ENCODE measurements at places on chromosomes 4 and X.

- peak; percentile 45 for DNase-seq
Measured at GRCh38 chr4:164779811-164780216, 25.9 kb downstream of the SMIM31 start.

- peak; percentile 58 for DNase-seq
Measured at GRCh38 chr4:153345012-153345981, 809 bp downstream of the MND1 start.

DNA sequence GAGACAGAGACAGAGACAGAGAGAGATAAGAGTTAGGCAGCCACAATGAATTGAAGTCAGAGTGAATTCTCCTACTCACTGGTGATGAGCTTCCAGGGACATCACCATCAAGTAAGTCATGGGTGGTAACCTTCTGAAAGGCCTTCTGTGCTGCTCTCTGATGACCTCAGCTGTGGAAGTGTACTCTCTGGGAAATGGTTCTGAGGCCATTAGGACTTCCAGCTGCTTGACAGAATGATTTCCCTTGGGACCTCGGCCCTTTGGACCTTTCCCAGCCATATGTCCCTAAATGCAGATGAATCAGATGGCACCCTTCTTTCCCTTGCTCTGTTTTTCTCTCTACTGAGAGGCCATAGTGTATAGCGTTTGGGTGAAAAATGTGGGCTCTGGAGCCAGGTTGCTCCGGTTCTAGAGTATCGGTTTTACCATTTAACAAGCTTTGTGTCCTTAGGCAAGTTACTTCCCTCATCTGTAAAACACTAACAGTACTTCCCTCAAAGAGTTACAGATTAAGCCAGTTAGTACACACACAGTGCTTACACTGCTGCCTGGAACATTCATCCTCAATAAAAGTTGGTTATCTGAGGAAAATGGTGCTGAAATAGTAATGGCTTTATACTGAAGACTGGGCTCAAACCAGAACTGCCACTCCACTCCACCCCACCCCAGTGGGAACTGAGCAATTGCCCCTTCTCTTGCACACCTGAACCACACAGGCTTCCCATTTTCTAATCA, 7.6 kb downstream of the SEPTIN11 start:
- no peak for DNase-seq

GRCh38 chr4:54006755-54007154, 57.6 kb downstream of the CHIC2 start:
- DNase-seq: no peak

- DNase-seq: no peak
Measured at GRCh38 chrX:41518127-41518840, 71.1 kb downstream of the NYX start.

GRCh38 chr4:153560908-153561307, 94.7 kb downstream of the TMEM131L start:
- no peak for DNase-seq

GRCh38 chr4:4260185-4260751, 12.2 kb upstream of the TMEM128 start:
- peak; percentile 36 for DNase-seq

DNA sequence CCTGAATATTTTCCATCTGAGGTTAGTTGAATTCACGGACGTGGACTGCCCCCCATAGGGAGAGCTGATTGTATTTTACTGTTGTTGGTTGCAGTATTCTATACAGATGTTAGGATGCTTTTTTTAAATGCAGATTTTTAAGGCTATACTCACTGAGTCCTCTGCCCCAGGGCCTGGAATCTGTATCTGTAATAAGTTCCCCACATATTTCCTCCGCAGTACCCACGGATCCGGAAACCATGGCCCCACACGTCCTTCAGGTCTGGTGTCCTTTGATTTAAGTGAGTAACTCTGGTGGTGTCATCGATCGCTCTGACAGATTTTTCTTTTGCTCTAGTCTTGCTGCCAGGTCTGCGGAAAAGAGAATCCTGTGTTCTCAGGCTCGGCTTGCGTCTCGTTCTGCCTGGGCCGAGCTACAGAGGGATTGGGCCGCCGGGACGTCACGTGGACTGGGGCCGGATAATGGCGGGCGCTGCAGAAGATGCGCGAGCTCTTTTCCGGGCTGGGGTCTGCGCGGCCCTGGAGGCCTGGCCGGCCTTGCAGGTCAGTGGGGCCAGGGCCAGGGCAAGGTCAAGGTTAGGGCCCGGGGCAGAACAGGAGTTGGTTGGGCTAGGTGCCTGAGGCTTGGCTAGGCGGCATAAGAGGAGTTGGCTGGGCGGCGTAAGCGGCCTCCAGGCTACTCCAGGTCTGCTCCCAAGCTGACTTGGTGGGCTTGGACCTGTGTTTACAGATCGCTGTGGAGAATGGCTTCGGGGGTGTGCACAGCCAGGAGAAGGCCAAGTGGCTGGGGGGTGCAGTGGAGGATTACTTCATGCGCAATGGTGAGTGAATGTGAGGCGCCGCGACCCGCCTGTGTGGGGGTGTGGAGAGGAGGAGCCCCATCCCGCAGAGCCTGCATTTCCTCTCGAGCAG, at the start of gene TSR2:
TSS of gene TSR2 (plus strand) at position 445 of the 912 bp plus-strand sequence. CDS start at position 463, 18 bp downstream.
- DNase-seq: peak; percentile 71

DNA sequence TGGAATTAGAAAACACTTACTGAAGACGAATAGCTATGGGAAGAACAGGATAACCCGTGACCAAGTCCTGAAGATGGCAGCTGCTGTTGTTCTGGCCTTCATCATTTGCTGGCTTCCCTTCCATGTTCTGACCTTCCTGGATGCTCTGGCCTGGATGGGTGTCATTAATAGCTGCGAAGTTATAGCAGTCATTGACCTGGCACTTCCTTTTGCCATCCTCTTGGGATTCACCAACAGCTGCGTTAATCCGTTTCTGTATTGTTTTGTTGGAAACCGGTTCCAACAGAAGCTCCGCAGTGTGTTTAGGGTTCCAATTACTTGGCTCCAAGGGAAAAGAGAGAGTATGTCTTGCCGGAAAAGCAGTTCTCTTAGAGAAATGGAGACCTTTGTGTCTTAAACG, 2.4 kb downstream of the AGTR2 start:
- DNase-seq: no peak

DNA sequence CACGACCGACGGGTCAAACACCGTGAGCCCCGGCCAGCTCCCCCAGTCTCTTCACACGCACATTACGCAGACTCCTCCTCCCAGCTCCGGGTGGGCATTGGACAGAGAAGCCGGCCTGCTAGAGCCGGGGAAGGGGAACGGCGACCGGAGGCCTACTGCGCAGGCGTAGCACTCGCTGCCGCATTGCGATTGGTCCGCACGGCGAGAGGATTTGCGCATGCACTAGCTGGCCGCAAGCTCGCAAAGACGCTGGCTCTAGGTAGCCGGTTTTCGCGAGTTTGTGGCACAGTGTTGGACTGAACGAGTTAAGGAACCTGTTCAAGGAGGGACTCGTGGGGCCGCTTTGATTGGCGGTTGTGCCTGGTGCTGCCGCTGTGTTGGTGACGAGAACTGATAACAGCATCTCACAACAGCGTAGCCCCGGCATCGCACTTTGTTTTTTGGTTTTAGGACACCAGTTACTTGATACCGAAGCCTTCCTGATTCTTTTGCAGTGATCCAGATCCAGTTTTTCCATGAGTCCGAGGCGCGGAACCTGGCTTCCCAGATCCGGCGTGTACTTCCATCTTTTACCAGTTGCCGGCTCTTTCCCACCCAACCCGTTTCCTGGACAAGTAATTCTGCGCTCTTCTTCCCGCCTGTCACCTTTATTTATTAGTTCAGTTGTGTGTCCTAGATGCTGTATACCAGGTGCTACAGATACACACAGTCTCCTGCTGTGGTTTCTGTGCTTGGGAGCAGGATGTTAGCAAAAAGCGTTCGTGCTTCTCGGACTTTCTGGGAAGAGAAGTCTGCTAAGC, at the start of gene AIFM1:
TSS of gene AIFM1 (minus strand) at position 139 of the 800 bp plus-strand sequence. CDS start 185 bp downstream, outside the sequence.
- peak; percentile 82 for DNase-seq

DNA sequence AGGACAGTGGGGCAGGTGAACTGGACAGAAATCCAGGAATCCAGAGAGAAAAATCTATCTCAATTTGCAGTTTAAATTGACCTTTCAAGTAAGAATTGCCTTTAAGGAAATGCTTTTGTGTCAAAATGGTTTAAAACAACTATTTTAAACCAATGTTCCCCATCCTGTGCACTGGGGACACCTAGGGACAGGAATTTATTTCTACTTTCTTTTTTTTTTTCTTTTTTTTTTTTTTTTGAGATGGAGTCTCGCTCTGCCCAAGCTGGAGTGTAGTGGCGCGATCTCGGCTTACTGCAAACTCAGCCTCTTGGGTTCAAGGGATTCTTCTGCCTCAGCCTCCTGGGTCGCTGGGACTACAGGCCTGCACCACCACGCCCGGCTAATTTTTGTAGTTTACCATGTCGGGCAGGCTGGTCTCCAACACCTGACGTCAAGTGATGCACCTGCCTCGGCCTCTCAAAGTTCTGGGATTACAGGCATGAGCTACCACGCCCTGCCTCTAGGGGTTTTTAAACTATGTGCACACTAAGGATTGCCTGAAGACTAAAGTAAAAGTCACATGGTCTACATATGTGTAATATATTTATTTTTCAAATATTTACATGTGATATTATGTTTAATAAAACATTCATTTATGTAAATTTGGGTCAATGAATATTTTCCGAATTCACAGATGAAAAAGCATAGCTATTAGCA, 1213.4 kb downstream of the STIM2 start:
- no peak for DNase-seq

- no peak for DNase-seq
Measured at GRCh38 chr4:142559986-142560385, 286.1 kb downstream of the INPP4B start.

DNA sequence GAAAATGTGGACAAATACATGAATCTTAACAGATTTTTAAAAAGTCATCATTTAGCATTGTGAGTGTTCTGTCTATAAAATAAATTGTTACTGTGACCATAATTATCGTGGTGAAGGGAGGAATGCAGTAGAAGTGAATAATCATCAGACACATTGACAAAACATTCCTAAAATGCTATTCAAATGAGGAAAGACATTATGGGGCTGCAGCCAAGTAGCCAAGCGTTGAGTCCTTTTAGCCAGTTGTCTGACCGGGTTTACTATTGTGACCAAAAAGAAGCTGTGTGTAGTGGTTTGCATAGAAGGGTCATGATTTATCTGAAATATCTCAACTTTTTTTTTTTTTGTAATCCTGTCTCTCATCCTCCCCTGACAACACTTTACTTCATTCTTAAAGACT, 19.5 kb downstream of the WWC2 start:
- DNase-seq: no peak

GRCh38 chr4:38711066-38711465, 47.1 kb downstream of the KLF3 start:
- DNase-seq: no peak

DNA sequence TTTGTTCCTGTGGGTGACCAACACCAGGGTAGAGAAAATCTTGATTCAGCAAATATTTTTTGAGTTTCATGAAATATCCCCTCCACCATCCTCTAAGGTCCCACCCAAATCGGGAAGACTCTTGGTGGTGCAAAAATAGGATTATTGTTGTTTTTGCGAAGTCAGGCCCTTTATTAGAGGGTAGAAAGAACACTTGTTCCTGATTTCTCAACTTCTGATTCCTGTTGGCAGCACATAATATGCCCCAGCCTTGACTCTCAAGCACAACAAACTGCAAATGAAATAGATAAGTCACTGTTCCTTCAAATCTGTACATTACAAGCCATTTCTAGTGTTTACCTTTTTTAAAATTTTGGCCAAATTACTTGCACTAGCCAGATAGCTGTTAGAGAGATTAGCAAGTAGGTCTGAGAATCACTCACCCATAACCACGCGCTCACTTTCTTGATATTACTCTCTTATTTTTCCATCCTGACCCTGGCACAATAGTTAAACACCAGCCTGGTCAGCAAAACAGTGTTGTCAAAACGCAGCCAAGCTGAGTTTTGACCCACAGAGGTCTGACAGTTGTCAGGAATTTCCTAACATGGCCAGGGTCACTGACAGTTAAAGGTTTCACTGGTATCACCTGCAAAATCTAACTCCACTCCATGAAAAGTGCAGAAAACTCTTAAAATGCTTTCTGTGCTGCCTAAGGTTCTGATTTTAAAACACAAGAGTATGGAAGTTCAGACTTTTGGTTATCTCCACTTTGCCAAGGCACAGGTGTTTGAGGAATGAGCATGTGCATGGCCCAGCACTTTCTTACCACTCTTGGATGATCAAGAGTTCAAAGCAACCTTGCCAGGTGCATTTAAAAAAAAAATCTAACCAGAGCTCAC, 69.8 kb downstream of the RBM47 start:
- DNase-seq: no peak

GRCh38 chrX:139930916-139931645, 1.8 kb downstream of the ATP11C start:
- peak; percentile 7 for DNase-seq

- DNase-seq: no peak
Measured at GRCh38 chr4:26077756-26078155, 163.7 kb downstream of the SMIM20 start.

DNA sequence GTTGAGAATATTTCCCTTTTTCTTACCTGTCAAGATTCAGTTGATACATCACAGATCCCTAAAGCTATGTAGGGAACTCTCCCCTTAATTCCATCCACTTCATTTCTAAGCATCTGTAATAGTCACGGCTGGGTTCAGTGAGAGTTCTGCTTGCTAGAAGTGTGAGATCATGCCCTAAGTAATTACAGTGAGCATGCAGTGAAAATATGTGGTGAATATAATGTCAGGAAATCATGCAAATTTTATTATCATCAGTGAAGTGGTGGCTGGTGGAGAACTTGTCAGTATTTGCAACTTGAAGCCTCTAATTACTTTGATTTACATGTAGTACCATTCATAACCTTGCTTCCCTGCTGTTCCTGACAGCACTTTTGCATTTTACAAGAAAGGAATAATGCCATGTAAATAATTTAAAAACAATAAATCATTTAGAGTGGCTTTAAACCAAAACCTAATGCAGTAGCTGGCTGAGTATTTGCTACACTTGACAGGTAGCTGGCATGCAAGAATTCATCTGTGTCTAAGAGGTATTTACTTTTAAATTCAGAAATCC, 28.3 kb upstream of the CFAP299 start:
- no peak for DNase-seq

GRCh38 chr4:85149676-85150075, 183.2 kb upstream of the WDFY3 start:
- no peak for DNase-seq

GRCh38 chr4:7710576-7711306, 228.9 kb downstream of the AFAP1 start:
- no peak for DNase-seq

DNA sequence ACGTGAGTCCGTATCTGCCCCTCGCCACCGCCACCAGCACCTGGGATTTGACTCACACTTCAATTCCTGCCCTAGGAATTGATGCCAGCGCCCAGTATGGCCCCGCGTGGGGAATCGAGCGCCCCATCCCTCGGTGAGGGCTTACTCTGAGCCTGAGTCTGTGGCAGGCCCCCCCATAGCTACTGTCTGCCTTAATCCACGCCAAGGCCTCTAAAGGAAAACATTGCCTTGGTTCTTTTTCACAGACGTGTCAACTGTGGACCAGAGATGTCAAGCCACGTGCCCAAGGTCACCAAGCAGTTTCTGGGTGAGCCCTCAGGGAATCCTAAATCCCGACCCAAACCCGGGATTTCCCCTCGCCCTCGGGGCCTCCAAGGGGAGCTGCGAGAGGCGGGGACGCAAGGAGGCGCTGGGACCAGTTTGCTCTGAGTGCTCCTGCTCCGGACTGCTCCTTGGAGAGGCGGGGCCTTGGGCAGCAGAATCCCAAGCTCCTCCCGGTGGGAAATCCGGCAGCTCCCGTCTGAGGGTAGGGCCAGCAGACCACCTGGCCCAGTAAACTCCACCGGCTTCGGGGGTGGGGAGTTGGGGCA, 12.9 kb downstream of the MSX1 start:
- no peak for DNase-seq

Data from GM20000 (cell line).